MM.1S (cell line): ENCODE measurements at places on chromosomes 12 and 14.
A peak's percentile ranks its signal among the peaks of the same experiment; 100 is the strongest.

DNA sequence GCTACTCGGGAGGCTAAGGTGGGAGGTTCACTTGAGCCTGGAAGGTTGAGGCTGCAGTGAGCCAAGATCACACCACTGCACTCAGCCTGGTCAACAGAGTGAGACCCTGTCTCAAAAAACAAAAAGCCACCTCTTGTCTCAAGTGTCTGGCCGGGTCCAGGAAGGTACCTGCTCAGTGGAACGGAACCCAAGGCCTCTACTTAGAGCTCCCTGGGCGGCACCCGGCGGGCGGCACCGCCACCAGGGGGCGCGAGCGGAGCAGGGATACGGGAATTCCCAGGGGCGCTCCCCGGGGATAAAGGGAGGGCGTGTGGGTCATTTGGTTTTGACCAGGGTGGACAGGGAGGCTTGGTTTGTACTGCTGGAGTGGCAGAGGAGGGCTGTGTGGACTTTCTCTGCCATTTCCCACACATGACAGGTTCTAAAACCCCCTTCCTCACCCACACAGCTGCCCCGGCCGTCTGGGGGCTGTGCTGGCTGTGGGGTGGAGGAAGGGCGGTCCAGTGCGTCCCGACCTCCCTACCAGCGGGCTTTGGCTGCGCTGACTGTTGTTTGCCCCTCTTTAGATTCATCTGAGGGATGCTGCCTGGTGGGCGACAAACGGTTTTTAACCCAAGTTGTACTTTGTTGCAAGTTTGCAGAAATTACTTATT, 91.4 kb downstream of the SETD3 start:
- DNase-seq = no peak

DNA sequence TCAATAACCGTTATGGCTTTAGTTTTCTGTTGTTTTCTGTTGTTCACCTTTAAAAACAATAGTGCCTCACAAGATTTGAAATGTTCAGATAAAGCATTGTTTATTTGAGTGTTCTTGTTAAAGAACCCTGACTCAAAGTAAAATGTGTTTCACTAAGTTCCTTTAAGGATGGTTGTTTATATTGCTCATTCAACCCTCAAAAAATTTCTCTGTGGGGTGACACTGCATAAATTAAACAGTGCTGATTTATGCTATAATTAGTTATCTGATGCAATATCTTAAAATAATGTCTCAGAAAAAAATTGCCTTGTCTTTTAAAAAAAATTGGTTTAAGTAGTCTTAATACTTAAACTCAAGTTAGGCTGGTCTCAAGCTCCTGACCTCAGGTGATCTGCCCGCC, 775.1 kb downstream of the FLRT2 start:
- DNase-seq = no peak

DNA sequence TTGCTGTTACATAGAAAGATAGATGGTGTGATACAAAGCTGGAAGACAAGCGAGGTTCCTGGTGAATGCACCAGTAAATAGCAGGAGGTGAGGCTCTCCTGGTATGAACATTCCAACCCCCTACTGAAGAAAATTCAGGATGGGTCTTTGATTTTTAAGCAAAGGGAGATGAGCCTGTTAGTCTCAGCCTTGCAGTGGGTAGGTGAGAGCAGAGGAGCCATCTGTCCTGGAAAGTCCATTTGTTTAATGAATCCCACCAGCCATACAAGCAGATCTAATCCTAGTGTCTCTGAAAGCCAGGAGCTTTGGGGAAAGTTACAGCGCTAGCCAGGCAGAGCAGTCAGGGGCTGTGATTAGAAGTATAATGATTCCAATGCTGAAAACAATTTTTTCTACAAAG, 234.8 kb upstream of the FOXN3 start:
- no peak for DNase-seq

- DNase-seq = no peak
These were observed 201.1 kb upstream of the NPAS3 start for GRCh38 chr14:32737621-32738020.

GRCh38 chr14:77489041-77489440, 9.6 kb downstream of the ISM2 start:
- no peak for DNase-seq

- no peak for DNase-seq
These were observed 770.5 kb downstream of the MED13L start for GRCh38 chr12:115506822-115507559.

DNA sequence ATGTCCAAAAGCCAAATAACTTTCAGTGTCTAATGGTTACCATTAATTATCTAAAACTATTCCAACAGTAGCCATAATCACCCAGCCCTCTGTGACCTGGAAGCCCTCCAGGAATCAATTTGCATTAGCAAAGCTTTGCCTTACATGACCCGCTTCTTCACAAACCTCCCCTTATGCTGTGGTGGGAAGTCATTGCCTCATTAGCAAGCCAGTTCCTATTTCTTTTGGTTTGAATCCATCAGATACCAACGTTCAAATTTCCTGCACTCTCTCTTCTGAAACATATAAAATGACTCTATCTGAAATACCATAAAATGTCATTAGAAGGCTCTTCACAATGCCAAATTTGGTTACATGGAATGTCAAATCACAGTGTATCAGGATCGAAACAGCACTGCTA, 268.3 kb upstream of the PRKD1 start:
- no peak for DNase-seq

DNA sequence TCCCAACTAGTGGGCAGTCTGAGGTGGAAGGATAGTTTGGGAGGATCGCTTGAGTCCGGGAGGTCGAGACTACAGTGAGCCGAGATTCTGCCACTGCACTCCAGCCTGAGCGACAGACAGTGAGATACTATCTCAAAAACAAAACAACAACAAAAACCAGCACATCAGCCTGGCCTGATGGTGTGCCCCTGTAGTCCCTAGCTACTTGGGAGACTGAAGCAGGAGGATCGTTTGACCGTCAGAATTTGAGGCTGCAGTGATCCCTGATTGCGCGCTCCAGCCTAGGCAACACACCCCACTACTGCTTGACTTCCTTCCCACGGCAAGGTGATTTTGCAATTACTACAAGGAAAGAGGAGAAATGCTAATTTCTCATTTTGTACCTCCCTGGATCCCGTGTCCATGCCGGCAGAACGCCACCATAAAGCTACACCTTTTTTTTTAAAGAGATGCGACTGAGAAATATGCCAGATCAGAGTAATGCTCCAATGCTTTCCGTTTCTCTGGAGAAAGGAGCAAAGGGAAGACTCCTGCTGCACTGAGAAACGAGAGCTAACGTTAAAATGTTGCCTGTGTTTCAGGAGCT, 672 bp upstream of the SCFD1 start:
- DNase-seq = no peak

DNA sequence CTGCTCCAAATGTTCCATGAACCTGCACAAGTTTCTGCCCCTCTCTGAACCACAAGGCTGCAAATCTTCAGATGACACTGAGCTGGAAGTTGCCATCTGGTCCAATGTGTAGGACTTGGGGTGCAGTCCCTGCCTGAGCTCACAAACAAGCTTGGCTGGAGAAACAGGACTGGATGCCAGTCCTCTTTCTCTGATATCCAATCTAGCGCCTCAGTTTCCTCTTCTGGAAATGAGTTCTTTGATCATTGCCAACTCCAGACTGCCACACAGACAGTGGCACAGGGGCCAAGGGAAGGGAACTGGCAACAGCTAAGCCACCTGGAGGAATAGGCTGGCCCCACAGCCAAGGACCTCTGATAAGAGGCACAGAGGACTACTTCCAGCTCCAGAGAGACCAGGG, 15.5 kb downstream of the CMKLR1 start:
- DNase-seq = no peak

- DNase-seq = peak; percentile 31
These were observed 316.8 kb downstream of the PAWR start for GRCh38 chr12:79373896-79374499.

DNA sequence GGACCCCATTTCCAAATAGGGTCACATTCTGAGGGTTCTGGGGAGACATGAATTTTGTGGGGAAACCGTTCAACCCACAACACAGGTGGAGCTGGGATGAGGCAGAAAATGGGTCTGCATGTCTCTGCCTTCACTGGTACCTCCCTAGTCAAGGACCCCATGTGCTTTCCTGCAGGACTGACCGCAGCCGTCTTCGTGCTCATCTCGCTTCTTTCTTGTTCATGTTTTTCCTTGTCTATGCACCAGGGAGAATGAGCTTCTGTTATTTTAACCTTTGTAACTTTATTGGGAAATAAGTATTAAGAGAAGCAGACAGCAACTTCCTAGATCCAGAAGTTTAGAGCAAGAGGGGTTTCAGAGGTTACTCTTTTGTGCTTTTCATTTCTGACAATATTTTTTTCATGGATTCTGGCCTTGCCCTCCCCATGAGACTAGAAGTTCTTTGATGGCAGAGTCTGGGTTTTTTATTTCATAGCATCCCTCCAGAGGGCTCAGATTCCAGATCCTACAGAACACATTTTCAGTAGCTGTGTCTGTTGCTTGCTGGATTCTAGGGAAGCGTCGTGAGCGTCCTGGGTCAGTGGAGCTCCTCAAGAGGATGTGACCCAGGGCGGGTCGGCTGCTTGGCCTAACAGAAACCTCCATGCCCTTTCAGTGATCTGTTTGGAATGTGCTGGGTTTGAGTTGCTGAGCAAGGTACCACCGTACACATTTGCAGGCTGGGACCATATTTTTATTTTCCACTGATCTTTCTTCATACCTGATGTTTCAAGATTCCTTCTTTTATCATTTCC, 104.2 kb downstream of the ADGRD1 start:
- no peak for DNase-seq

GRCh38 chr12:66636771-66637170, 42.1 kb downstream of the GRIP1 start:
- no peak for DNase-seq

- no peak for DNase-seq
These were observed 268.9 kb upstream of the ATP2B1 start for GRCh38 chr12:89977405-89978085.

DNA sequence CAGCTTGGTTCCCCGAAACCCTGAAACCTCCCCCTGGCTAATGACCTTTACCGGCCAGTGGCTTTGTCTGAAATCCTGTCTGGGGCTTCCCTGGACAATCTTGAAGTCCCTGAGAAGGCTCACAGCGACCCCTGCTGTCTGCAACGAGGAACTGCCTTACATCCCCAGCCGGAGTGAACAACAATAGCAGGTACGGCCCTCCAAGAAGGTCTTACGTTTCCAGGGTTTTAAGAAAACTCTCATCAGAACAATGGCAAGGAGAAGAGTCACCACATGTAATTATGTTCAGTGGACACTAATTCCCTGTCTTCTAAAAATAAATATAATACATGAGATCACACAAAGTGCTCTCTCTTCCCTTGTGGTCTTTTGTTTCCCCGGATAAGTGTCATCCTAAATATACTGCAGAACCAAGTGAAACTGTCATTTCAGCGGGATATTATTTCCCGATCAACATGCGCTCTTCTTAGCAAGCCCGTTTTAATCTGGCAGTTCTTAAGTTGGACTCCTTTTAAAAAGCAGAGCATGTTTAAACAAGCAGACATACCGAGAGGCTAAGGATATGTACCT, 53.3 kb downstream of the RBM19 start:
- DNase-seq = peak; percentile 36

DNA sequence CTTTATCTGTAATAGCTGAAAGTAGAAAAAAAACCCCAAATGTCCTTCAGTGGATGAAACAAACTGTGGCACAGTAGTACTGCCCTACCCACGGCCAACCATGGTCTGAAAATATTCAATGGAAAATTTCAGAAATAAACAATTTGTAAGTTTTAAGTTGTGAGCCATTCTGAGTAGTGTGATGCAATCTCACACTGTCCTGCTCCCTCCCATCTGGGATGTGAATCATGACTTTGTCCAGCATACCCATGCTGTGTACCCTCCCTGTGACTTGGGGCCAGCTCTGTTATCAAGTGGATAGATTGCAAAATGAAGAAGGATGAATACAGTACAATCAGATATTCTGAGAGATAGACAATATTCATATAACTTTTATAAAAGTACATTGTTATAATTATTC, 106.2 kb downstream of the SMOC1 start:
- DNase-seq = no peak

- DNase-seq = no peak
These were observed 105.1 kb downstream of the C12orf50 start for GRCh38 chr12:87924149-87924548.

DNA sequence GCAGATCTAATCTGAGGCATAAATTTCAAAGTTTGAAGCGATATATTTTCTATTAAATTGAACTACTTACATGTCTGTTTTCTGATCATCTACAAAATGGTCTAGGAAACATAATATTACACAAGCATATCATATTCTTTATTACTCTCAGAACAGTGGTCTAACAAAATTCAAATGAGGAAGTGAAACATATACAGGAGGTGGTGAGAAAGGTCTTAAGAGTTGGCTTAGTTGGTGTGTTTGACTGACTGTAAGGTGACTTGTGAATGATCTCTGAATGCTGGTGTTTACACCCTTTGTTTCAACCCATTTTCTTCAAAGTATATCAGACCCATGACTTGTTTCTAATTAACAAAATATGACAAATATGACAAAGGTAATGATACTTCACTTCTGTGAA, 1156.8 kb downstream of the SLC16A7 start:
- DNase-seq = peak; percentile 29

- DNase-seq = no peak
These were observed 188.4 kb upstream of the PWP1 start for GRCh38 chr12:107497231-107497630.

- DNase-seq = no peak
These were observed 46.7 kb downstream of the ERH start for GRCh38 chr14:69351385-69351784.

- DNase-seq = peak; percentile 6
These were observed 526 bp downstream of the MLXIP start for GRCh38 chr12:122079033-122079531.

DNA sequence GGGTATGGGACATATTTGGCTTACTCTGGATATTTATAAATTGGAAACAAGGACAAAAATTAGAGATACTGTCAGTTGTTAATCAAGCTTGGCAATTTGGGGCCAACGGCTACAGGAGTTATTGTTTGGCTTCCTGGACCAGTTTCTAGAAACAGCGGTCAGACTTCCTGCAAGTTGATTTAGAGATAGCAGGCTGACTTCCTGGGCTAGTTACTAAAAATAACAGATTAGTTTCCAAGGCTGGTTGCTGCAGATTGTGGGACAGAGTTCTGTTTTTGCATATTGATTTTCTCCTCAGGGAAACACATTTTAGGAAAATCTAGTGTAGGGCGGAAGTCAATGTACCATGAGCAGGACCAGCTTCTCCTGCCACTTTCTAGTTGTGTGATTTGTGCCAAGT, 144.0 kb upstream of the TMPO start:
- no peak for DNase-seq

GRCh38 chr12:3419558-3419957, 71.4 kb upstream of the PRMT8 start:
- no peak for DNase-seq
